ENCODE measurements at places on chromosomes 12 and 14.

- no peak for DNase-seq
Measured at GRCh38 chr12:103503546-103504480, 8.0 kb upstream of the C12orf42 start.

GRCh38 chr14:51473808-51474565 is 177.7 kb upstream of the FRMD6 start:
- DNase-seq = no peak

DNA sequence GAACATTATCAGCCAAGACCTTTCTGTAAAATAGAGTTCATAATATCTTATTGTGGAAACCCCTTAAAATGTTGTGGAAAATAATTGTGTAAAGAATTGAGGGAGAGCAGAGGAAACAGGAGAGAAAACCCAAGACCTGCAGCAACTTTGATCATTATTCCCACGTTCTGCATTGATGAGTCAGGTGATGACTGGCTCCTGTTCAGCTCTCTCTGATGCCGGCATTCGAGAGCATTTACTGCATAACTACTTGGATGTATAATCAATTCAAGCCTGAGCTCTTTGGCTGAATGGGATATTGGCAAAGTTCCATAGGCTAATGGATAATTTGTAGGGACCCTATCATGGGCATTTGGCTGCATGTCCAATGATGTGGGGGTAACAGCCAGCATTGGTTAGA is 176.3 kb upstream of the ARID2 start:
- no peak for DNase-seq

DNA sequence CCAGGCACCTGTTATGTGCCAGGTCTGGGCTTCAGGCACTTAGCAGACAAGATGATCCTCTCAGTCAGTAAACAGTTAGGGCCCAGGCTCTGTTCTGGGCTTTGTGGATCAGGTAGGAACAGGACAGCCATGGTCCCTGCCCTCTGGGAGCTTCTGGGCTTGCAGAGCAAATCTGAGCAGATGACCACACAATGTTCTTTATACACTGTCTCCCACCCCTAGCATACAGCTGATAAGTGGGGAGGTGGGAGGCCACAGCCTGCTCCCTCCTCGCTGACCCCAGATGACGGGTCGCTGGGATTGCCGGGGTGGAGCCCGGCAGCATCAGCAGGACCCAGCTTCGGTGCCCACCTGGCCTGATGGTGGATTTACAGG is 53.1 kb upstream of the RIN3 start:
- DNase-seq = no peak

DNA sequence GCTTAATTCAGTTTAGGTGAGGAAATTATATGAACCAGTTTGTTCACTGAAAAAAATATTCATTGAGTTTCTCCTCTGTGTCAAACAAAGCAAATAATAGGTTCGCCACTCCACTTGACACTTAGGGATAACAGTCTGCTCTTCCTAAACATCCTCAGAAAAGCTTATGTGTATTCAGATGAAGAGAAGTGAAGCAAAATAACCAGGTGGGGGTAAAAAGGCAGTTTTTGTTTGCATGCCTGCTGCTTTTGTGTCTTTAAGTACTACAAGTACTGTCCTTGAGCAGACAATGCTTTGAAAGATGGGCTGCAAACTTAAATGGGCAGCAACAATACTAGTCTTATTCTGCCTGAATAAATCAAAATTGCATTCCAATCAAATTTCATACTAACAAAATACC is 910.7 kb upstream of the MDGA2 start:
- DNase-seq = no peak

DNA sequence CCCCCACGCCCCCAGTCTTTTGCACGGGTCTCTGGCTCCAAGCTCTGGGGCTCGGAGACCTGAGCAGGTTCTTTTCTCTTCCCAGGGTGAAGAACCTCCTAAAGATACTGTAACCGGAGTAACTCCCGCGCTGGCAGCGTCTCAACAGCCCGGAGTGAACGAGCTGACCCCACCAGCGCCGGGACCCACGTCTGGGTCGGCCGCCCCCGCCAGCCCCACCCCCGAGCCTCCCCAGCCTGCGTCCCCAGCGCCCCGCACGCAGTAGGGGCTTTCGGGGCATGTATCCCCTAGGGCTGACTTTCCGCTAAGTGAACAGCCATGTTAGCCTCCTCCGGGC is 858 bp downstream of the SLC35F4 start:
- DNase-seq = no peak

GRCh38 chr12:102883204-102883799 is 33.7 kb downstream of the PAH start:
- DNase-seq = no peak

Measured in activated T-helper 9 cell treated with anti-CD3 and anti-CD28 coated beads, Interleukin-2, amount 50 U/mL, for 16 hours (primary cell).